T follicular helper cell (primary cell): ENCODE measurements at places on chromosomes 2 and 18.

- DNase-seq: no peak
Measured at GRCh38 chr2:64021578-64021977, 2.4 kb upstream of the VPS54 start.

GRCh38 chr2:144948205-144948855 lies 428.4 kb upstream of the ZEB2 start:
- no peak for DNase-seq

- DNase-seq: no peak
Measured at GRCh38 chr2:73059106-73059505, 12.4 kb downstream of the SFXN5 start.

GRCh38 chr18:8942021-8942908 lies 160.2 kb upstream of the NDUFV2 start:
- no peak for DNase-seq

DNA sequence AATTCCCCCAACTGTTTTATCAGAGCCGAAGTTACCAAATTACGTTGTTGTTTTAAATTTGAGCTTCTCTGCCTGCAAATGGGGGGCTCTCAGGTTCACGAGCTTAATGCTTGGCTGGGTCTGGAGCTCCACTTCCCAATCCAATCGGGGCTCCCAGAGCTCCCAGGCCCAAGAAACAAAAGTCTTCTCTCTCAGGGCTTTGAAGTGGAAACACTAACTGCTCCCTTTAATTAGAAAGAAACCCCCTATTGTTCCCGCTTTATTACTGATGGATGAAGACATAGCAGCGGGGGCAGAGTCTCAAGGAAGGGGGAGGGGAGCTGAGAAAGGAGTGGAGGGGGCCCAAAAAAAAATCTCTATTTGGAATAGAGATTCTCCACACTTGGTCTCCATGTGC lies 15.6 kb upstream of the PKDCC start:
- DNase-seq: no peak

- DNase-seq: no peak
Measured at GRCh38 chr18:8965398-8965797, 137.1 kb upstream of the NDUFV2 start.

DNA sequence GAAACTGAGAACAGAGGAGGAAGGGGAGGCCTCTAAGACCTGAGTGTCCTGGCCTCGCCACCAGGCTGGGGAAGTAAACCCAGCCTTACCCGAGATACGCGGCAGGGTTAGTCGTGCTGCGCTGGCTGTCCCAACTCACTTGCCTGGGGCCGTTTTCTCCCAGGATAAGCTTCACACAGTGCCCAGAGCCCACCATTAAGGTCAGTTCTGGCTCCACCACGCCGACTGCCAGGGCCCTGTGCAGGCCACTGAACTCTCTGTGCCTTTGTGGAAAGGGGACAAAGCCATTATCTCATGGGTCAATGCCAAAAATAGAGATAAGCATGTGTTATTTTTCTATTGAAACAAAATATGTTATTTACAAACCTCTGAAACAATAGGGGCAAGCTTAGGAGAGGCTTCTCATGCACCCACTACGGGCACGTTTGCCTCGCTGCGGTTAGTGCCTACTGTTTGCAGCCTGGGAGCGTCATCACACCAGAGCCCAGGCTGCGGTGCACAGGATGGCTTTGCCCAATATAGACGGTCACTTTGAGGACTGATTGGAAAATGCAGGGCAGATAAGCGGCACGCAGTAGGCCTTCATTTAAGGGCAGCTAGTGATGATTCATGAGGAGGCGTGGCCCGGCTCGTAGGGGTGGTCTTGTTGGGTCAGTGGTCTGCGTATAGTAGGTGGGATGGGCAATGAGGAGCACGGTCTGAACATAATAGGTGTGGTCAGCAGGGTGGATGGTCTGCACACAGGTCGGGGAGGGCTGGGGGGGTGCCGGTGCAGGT lies 242.1 kb downstream of the GLI2 start:
- no peak for DNase-seq

GRCh38 chr2:98091738-98092137 lies 4.8 kb downstream of the VWA3B start:
- DNase-seq: no peak

DNA sequence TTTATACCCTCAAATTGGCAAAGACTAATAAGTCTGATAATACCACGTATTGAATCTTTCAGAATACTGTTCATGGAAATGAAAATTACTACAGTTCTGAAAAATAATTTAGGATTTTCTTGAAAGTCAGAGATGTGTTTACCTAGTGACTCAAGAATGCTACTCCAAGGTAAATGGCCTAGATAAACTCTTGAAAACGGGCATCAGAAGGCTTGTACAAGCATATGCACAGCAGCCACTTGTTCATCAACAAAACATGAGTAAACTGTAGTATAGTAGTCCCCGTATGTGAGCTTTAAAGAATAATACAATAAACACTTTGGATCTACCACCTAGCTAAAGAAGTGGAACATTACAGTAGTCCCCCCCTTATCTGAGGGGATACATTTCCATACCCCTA lies 157.5 kb downstream of the THADA start:
- no peak for DNase-seq

DNA sequence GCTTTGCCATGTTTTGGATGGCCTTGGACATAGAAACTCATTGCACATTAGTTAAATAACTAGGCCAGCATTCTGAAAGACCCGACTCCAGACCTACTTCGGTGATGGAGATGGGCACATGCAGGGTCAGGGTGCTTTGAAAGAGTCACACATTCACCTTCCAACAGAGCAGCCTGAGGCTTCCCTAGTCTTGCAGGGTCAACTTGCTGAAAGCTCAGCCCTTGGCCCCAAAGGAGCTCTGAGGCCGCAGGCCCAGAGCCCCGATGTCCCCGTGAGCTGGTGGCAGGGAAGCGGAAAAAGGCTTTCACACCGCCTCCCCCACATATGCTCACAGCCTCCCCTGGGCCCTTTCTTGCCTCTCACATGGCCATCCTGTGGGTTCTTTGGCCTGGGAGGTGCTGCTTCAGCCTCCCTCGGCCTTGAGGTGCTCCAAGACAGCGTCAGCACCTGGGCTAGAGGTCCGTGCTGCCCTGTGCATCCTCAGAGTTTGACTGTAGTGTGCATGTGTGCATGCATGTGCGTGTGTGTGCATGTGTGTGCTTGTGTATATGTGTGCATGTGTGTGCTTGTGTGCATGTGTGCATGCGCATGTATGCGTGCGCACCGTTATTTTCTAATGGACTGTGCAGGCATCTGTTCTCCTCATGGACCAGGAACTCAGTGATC lies 21.6 kb downstream of the LDLRAD4 start:
- no peak for DNase-seq

- no peak for DNase-seq
Measured at GRCh38 chr2:86807468-86808275, 17.0 kb upstream of the CD8A start.

DNA sequence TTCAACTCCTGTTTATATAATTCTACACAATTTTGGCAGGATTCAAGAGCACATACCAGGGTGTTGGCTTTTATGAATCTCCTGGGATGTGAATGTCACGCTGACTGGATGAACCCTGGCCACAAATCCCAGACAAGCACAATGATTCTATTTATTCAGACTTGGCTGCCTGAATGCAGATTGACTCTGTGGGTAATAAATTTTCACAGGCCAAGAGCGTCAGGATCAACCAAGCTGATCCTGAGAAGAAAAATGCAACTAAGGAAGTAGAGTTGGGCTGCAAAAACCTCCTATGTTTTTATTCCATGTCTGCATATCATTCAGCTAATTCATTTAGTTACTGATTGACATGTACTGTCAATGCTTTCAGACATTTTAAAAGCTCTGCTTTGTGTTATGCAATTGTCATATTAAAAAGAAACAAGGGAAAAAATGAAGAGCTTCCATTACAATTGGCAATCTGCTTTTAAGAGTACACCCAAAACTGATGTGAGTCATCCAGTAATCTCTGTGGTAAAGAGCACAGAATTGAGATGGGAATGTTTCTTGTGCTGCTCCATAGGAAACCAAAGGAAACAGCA lies 173.0 kb upstream of the REV1 start:
- DNase-seq: no peak

GRCh38 chr18:76441002-76441667 lies 53.9 kb downstream of the ZNF516 start:
- DNase-seq: no peak

GRCh38 chr2:105486762-105487141 lies 87.9 kb upstream of the FHL2 start:
- no peak for DNase-seq

DNA sequence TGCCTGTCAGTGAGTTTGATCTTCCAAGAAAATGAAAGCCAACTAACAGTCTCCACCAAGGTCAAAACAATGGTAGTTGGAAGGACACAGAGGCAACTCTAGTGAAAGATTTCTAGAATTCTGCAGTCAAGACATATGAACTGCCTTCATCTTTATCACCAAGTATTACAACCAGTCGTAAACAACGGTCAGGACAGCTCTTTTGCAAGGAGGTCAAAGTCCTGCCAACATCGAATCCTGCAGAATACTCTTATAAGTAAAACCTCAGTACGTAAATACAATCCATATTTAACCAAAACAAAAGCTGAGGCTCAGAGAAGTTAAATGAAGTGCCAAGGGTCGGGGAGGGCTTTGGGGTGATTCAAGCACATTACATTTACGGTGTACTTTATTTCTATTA lies 3.1 kb downstream of the FEZ2 start:
- DNase-seq: no peak

GRCh38 chr18:79422022-79422782 lies 26.5 kb downstream of the NFATC1 start:
- no peak for DNase-seq

GRCh38 chr2:54555318-54555837 lies 99.3 kb downstream of the SPTBN1 start:
- DNase-seq: no peak

DNA sequence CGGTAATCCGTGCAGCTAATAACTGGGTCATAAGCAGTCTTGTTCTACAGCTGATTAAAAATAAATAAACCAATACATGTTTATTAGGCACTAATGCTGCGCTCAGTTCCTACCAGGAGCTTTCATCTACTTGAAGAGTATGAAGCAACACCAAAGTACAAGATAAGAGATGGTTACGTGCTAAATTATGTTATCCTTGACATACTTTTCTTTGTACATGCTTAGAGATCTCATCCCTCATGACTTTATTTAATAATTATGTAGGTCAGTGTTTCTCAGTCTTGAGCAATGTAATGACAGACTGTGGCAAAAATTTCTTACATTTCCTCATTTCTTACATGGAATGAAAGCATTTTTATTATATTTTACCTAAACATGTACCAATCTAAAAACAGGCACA lies 54.6 kb upstream of the COBLL1 start:
- DNase-seq: no peak

GRCh38 chr2:48597492-48597891 lies 20.2 kb upstream of the GTF2A1L start:
- DNase-seq: no peak

- DNase-seq: no peak
Measured at GRCh38 chr2:237539681-237540080, 26.7 kb upstream of the PRLH start.

DNA sequence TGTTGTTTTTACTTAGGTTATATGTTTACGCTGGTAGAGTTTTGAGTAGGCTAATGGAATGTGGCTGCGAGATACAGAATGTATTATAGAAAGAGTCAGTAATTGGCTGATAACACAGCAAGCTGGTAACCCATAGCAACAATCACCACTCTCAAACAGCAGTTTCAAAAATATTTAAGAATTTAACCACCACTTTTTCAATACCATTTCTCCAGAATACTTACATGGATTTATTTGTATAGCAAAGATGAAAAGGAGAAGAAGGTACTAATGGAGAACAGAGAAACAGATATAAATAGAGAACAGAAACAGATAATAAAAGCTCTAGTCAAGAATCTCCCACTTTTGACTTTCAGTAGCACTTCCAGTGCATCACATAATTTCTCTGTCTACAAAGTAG lies 188.3 kb upstream of the SLC39A10 start:
- DNase-seq: no peak

- no peak for DNase-seq
Measured at GRCh38 chr18:62663731-62664336, 51.5 kb upstream of the PHLPP1 start.

GRCh38 chr2:98240786-98241398 lies 105.4 kb upstream of the CNGA3 start:
- DNase-seq: no peak

- no peak for DNase-seq
Measured at GRCh38 chr2:33946193-33946592, 347.1 kb upstream of the FAM98A start.

GRCh38 chr2:133461484-133461883 lies 106.8 kb downstream of the NCKAP5 start:
- no peak for DNase-seq

DNA sequence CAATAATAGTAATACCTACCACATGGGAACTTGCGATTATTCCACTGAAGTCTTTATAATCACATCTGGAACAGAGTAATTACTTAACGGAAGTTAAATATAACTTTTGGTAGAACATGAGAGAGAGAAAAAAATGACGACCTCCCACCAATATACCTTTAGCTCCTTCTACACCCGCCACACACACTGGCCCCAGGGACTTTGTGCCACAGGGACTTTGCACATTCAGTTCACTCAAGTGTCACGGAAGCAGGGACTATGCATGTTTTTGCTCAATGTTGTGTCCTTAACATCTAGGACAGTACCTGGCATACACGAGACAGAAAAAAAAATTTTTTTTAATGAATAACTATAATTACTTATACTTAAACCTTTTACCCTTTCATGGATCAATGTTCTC lies 4.0 kb downstream of the GPR155 start:
- no peak for DNase-seq

GRCh38 chr2:216113572-216113971 lies 4.4 kb downstream of the XRCC5 start:
- DNase-seq: no peak

DNA sequence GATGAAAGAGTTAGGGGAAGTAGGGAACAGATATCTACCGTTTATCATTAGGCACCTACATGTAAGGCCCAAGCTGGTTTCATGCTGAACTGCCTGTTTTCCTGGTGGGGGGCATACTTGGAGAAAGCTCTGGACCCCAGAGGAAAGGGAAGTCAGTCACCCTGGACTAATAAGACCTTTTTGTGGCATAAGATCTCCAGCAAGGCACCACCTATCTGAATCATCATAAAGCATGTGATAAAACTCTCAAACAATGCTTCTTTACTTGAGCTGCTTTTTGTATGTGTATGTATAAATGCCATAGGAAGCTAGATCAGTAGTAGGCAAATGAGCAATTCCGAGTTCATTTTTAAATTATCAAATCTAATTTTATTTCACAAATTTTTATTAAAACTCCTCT lies 104.8 kb downstream of the TANC1 start:
- DNase-seq: no peak

DNA sequence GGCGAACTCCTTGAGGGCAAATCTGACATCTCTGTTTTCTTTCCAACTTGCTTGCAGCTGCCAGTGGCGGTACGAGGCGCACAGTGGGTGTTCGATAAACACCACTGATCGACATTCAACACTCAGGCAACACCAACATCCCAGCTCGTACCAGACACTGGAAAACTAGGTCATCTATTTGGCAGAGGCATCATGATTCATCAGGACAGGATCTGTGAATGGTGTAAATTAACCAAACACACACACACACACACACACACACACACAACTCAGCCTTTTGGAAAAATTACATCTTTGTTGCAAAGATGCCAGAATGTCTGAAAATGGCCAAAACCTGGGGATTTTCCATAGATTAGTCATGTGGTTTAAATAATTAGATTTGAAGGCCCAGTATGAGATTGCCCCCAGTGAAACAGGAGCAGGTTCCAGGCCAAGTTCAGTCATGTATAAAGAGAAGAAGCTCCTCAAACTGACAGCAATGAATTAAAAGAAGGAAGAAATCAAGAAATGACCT lies 150.5 kb upstream of the NCKAP5 start:
- DNase-seq: no peak

GRCh38 chr18:52156166-52156565 lies 183.8 kb upstream of the DCC start:
- no peak for DNase-seq
